Body of pancreas (tissue), 4 donors: ENCODE measurements at places on chromosomes 7 and 10. TPM values are rescaled to one million over a fixed set of nuclear protein-coding genes. Genes with fewer than 3 reads are reported as not detected.

DNA sequence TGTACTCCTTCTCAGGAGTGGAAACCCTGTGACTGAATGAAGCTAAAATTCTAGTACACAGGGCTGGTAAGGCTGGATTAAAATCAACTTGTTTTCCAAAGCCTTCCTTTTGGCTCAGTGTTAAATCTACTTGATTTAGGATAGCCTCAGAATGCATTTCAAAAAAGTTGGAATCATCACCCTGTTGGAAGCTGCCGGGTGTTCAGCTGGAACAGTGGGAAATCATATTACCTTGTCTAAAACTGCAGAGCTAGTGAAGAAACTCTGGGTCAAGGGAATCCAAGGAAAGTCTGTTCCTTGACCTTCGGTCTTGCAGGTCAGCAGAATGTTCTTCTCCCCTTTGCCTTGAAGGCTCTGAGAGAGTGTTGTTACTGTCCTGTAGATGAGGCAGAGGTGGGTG, 252.1 kb upstream of the INHBA start:
- H3K4me1 ChIP-seq = peaks cover 20% of the 10 kb centered on the region
- H3K36me3 ChIP-seq = no peaks in the 10 kb centered on the region
- no peak overlapping the region for H3K27ac ChIP-seq
- DNase-seq = no peak
- H3K4me3 ChIP-seq = no peak overlapping the region
- no peaks in the 10 kb centered on the region for H3K27me3 ChIP-seq

- no peaks in the 10 kb centered on the region for H3K36me3 ChIP-seq
- DNase-seq = no peak
- peaks cover 15% of the 10 kb centered on the region for H3K4me1 ChIP-seq
- no peaks in the 10 kb centered on the region for H3K27me3 ChIP-seq
- no peak overlapping the region for H3K27ac ChIP-seq
Observed at GRCh38 chr10:43965033-43965917, 316.6 kb upstream of the ZNF32 start.

DNA sequence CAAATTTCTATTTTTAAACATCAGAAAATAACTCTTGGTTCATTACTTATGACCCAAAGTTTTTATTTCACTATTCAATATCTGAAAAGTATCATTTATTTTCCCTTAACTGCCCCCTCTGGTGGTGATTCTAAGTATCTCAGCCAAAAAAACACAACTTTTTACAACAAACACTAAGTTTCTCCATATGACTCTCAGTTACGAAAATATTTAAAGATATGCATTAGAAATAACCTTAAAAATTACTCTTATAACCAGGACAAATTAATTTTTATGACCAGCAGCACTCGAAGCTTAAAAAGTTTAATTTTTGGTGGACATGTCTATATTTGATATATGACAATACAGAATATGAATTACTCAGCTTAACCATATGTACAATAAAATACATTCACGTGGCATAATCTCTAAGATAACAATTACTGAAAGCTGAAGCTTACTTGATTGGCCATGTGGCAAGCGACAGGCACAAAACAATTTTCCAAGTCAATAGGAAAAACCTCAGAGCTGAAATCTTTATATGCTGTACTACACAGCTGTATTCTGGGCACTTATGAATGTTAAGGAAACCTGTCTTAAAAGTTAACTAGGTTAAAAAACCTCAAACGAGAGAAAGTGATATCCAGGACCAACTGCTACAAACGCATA, 2.3 kb downstream of the HNRNPA2B1 start:
- no peaks in the 10 kb centered on the region for H3K36me3 ChIP-seq
- H3K27ac ChIP-seq = peak overlapping the region; percentile 100
- H3K4me3 ChIP-seq = no peak overlapping the region
- H3K4me1 ChIP-seq = peaks cover 49% of the 10 kb centered on the region
- no peak for DNase-seq

GRCh38 chr10:111677759-111678158, 505.8 kb downstream of the GPAM start:
- H3K27ac ChIP-seq = no peak overlapping the region
- no peak overlapping the region for H3K4me3 ChIP-seq
- no peaks in the 10 kb centered on the region for H3K36me3 ChIP-seq
- no peaks in the 10 kb centered on the region for H3K4me1 ChIP-seq
- no peak for DNase-seq

- H3K27ac ChIP-seq = no peak overlapping the region
- no peak overlapping the region for H3K4me3 ChIP-seq
- DNase-seq = no peak
- peaks cover 6% of the 10 kb centered on the region for H3K4me1 ChIP-seq
- no peaks in the 10 kb centered on the region for H3K36me3 ChIP-seq
Observed at GRCh38 chr10:58341422-58341821, 6.6 kb downstream of the UBE2D1 start.

- DNase-seq = no peak
- H3K27ac ChIP-seq = no peak overlapping the region
- H3K4me1 ChIP-seq = no peaks in the 10 kb centered on the region
- H3K4me3 ChIP-seq = no peak overlapping the region
- no peaks in the 10 kb centered on the region for H3K36me3 ChIP-seq
- H3K27me3 ChIP-seq = no peaks in the 10 kb centered on the region
Observed at GRCh38 chr10:122493761-122494160, 32.4 kb downstream of the HTRA1 start.

Gene RELN
- total RNA-seq = 0.33 TPM

DNA sequence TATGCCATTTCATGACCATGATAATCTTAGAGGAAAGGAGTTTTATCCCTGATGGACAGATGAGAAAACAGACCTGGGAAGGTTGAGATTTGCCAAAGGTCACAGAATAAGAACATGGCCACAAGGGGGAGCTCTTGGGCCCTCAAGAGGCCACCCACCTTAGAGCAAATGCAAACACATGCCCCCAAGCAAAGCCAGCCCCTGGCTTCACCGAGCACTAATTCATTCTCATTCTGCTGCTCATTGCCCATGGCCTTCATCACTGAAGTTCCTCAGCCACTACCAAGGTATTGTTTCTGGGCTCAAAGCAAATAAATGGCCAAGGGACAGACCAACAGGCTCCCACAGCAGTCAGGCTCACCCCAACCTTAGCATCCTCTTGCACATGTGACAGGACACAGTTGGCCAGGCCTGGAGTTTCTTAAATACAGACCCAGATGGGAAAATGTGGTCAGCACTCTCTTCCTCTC, 44.2 kb downstream of the PDLIM1 start:
- H3K4me3 ChIP-seq = no peak overlapping the region
- H3K4me1 ChIP-seq = peaks cover 17% of the 10 kb centered on the region
- H3K27ac ChIP-seq = no peak overlapping the region
- peak; percentile 72 for DNase-seq

Gene SOSTDC1
- total RNA-seq = not detected

DNA sequence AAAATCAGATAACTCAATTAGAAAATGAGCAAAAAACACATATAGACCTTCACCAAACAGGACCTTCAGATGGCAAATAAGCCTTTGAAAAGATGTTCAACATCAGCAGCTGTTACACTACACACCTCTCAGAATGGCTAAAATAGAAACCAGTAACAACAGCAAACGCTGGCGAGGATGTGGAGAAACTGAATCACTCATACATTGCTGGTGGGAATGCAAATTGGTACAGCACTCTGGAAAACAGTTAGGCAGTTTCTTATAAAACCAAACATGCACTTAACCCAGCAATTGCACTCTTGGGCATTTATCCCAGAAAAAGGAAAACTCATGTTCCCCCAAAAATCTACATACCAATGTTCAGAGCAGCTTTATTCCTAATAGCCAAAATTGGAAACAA, 37.7 kb upstream of the SMARCD3 start:
- H3K4me1 ChIP-seq = no peaks in the 10 kb centered on the region
- no peaks in the 10 kb centered on the region for H3K27me3 ChIP-seq
- H3K36me3 ChIP-seq = no peaks in the 10 kb centered on the region
- no peak for DNase-seq
- no peak overlapping the region for H3K27ac ChIP-seq
